ENCODE measurements at places on chromosomes 13 and 19.

DNA sequence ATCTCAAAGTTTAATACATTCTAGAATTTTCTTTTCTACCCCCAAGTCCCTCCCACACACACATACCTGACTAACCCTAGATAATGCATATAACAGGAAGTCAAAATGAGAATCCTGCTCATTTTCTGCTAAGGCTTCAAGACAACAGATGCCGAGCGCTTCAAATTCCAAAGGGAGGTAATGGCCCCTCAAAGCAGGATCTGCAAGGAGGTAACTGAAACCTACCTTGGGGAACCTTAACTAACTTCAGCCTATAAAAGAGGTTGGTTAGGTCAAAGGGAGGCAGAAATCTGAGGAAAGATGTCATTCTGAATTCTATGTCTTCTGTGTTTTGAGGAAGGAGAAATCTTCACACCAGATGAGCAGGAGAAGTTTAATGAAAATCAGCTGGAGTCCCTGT, 26.8 kb downstream of the EPSTI1 start:
- no peak for DNase-seq

DNA sequence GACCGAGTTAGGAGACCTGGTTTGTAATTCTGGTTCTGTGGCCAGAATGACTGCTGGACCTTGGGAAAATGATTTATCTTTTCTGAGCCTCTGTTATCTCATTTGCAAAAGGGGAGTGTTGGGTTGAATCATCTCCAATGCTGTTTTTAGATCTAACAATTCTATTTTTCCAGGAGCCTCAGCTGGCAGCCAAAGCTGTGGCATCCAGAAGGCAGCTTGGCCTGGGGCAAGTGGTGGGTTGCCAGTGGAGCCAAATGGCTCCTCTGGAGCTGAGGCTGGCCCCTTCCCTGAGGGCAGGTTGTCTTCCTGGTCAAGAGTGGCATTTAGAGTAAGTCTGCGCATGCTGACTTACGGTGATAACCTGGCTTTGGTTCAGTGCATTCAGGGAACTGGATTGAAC, 21.3 kb downstream of the B3GLCT start:
- no peak for DNase-seq

GRCh38 chr13:105193026-105193425, 1342.4 kb downstream of the EFNB2 start:
- DNase-seq: no peak

DNA sequence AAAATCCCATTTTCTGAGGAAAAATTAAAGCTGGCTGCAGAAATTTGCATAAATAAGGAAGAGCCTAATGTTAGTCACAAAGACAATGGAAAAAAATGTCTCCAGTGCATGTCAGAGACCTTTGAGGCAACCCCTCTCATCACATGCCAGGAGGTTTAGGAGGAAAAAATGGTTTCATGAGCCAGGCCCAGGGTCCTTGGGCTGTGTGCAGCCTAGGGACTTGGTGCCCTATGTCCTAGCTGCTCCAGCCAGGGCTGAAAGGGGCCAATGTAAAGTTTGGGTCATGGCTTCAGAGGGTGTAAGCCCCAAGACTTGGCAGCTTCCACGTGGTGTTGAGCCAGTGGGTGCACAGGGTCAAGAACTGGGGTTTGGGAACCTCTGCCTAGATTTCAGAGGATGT, 1252.6 kb downstream of the PCDH9 start:
- no peak for DNase-seq

DNA sequence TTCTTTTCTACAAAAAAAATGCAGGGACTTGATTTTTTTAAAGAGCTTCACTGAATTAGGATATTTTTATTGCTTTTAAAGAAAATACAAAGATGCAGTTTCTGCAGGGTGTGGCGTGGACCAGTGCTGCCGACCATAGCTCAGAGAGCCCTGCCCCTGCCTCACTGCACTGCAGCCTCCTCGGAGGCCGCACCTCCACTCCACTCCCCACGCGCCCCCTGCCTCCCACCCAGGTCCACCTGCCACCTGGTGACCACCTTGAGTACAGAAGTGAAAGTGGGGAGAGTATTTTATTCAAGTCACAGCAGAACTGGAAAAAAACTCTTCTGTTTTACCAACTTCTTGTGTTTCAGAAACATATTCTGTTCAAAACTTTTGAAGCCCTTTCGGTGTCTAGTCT, 7.9 kb upstream of the F7 start:
- no peak for DNase-seq

GRCh38 chr19:36972571-36972970, 56.4 kb downstream of the ZNF568 start:
- peak; percentile 0 for DNase-seq
